Bronchial epithelial cell (primary cell): ENCODE measurements at places on chromosomes 5 and 9. TPM values are rescaled to one million over a fixed set of nuclear protein-coding genes. Genes with fewer than 3 reads are reported as not detected.

DNA sequence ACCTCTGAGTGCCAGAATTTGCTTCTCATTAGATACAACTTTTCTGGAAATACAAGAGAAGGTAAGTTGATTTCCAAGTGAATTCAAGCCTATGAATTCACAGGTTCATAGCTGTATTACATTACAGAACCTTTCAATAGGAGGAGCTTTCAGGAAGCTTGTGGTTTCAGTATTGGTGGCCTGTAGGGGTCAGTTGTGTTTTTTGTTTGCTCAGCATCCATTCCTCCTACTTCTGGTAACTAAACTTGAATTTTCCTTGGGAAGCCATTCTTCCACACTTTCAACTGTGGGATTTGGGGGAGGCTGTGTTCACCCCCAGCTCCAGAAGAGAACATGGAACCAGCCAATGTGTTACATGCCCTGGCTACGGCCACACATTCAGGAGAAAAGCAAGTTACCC is 5.6 kb upstream of the CYSTM1 start:
- no peak for DNase-seq

DNA sequence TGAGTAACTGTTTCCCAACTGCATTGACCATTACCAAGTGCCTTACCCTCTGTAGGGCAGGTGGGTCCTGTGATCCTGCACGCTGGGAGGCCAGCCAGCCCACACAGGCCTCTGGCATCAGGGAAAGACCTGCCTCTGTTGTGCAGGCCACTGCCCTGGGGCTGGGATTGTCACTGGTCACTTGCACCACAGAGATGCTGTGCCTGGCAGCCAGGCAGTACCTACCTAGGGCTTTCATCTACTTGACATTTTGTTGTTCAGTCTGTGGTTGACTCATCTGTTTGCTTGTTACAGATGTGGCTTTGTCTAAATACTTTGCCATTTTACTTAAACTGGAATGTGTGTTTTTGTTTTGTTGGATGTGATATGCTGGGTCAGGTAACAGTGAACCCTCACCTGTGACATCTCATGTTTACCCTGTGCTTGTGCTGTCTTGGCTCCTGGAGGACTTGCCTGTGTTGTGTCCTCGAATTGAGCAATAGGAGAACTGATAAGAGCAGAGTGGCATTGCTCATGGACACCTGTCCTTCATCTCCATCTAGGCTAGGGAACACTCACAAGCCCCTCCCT is 32.8 kb downstream of the SECISBP2 start:
- no peak for DNase-seq

- no peak for DNase-seq
These were observed 110.9 kb downstream of the GRIA1 start for GRCh38 chr5:153601377-153601776.

DNA sequence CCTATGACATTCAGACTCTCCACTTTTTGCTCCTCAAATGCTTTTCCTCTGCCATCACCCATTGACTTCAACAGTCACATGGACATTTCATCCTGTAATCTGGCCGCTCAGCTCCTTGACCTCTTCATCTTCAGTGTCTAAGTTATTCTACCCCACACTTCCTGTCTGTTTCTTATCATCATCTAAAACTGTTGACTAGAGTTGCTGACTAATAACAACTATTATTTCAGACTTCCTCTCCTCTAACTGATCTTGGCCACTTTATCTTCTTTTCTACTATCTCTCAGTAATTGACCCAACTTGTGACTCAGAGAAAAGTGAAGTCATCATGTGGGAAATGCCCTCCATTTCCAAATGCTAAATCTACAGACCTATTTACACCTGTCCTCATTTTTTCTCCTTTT is 254.7 kb upstream of the TRPC7 start:
- DNase-seq, result peak; percentile 86

- DNase-seq, result no peak
These were observed 284.1 kb downstream of the CTNND2 start for GRCh38 chr5:11620172-11620571.

DNA sequence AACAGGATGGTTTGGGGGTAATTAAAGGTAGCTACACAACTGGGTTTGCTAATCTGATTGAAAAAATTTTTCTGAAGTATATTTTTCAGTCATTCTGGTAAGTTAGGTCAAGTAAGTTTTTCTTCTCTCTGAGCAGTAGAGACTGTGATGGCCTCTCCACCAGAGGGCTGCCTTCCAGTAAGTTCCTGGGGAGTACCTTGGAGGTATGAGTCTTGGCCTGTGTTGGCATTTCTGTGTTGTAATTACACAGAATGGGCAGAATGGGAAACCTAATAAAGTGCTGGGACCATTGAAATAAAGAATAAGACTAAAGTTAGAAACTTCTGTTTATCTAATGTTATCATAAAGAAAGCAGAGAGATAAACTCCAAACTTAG is 430.8 kb downstream of the ARHGEF28 start:
- peak; percentile 68 for DNase-seq

DNA sequence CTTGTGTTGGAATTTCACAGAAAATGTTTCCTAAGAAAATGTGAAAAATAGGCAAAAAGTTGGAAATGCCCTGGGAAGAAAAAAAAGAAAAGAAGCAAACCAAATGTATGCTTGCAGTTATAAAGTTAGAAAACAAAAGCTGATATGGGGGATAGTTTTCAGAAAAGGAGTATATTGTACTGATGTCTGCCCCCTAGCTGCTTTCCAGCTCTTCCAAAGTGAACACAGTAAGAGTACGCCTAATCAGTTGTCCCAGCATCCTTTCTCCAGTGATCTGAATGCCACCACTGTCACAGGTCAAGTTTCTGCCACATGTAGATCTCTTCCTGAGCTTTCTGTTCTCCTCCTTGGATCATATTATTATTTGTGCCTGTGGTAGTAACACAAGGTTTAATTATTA is 5.8 kb downstream of the TYRP1 start:
- no peak for DNase-seq

DNA sequence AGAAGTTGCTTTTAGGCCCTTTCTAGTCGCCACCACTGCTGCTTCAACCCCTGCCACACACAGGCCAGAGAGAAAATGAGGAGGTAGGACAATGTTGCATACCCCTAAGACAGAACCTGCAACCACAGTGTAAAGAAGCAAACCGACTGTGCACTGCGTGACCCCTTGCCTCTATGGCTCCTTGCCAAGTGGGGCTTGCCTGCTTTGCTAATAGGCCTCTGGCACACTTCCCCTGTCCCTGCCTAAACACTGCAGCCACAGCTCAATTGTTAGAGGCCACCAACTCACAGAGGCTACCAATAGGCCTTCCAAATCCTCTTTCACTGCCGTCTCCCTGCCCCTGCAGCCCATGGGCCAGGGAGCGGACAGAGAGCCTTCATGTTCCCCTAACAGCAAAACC is 280.1 kb downstream of the CDH10 start:
- DNase-seq, result no peak

C5orf52 gene
- total RNA-seq, result not detected in 2 replicates
